ENCODE measurements at places on chromosomes 7 and 10. TPM values are rescaled to one million over a fixed set of nuclear protein-coding genes. Genes with fewer than 3 reads are reported as not detected.
A peak's percentile ranks its signal among the peaks of the same experiment; 100 is the strongest.

Gene MYL7
- total RNA-seq: not detected

Gene TMEM254
- total RNA-seq: 8.0 TPM

Gene WNT8B
- total RNA-seq: not detected

Gene SPDYE2B
- total RNA-seq: not detected

Gene EPO
- 0.59 TPM for total RNA-seq

Gene BMPER
- total RNA-seq: 3.6 TPM

- no peak for DNase-seq
These were observed 409.0 kb downstream of the CDC14C start for GRCh38 chr7:49333180-49333881.

- DNase-seq: no peak
These were observed 65.6 kb upstream of the PDGFA start for GRCh38 chr7:585229-585711.

DNA sequence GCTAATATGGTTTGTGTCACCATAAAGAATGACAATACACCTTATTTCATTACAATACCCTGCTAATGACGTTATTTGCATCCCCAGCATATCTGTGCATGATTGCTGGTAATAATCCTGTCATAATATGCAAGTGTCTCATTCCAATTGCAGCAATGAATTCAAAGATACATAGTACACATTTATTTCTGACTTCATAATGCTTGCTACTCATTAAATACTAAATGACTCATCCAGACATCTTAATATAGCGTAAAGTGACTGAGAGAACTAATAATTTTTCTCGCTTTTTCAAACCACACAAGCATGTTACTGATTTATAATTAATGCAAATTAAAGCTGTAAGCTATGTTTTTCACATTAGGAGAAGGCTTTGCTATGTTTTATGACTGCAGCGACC, 234.7 kb upstream of the MDFIC start:
- DNase-seq: no peak

DNA sequence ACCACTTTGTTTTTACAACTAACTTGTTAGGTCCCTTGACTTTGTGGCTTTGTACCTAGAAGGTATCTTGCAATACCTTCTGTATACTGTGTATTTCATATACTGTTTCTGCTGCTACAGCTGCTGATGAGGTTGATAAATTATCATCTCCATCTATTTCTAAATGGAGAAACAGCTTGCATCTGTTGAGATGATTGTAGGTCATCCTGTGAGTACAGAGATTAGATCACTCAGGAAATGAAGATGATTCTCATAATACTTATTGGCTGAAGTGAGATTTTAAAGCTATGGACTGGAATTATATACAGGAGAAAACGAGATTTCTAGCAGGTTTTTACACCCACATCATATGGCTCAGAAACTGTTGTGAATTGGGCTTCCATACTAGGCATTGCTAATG, 280.5 kb downstream of the KCND2 start:
- DNase-seq: no peak

GRCh38 chr7:143514995-143515735, 37.5 kb downstream of the TAS2R41 start:
- DNase-seq: no peak

GRCh38 chr7:47383072-47383471, 198.8 kb downstream of the TNS3 start:
- no peak for DNase-seq

DNA sequence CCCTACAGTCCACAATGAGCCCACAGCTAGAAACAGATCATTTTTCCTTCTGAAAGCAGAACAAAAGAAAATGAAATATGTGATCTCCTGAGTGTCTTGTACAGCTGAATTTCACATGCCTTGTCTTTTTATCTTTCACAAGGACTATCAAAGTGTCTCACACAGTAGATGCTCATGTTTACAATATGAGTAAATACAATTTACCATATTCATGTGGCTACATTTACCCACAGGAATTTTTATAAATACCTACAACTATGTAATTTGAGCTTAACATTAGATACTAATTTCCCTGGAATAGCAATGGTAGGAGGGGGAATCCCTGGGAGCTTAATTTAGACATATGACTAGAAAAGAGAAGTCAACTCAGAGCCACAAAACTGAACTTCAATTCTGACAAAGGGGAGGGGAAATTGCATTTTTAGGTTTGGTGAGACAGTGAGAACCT, 186.2 kb downstream of the MACC1 start:
- no peak for DNase-seq

DNA sequence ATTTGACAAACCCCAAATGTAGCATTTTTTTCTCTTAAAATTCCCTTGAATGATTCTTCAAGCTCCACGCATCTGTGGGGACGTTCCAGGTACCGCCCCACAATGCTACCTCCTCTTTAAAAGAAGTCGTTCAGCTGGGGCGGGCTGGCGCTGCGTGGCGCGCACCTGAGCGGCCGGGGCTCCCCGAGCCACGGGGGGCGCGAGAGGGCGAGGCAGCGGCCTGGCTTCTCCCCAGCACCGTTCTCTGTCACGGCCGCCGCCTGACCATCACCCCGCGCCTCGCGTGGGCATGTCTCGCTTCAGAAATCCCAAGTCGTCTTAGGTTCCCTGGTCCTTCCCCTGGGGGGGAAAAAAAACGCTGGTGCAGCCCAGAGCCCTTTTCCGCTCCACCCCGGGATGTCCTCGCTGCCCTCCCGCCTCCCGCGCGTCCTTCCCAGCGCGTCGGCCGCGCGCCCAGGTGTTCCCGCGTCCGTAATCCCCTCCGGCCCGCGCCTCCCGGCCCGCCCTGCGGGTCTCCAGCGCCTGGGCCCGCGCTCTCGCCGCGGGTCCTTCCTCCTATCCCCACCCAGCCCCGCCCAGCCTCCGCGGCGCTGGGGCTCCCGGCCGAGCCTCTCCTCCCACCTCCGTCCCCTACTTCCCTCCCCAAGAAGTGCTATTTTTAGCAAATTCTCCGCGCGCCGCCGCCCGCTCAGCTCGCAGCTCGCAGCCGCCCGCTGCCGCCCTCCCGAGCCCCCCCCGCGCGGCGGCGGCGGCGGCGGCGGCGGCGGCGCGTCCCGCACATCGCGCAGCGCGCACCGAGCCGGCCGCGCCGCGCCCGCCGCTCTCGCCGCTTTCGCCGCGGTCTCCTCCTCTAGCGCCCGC, 58.7 kb upstream of the PRPS1L1 start:
- no peak for DNase-seq

GRCh38 chr7:103879411-103879810, 110.0 kb downstream of the RELN start:
- no peak for DNase-seq

DNA sequence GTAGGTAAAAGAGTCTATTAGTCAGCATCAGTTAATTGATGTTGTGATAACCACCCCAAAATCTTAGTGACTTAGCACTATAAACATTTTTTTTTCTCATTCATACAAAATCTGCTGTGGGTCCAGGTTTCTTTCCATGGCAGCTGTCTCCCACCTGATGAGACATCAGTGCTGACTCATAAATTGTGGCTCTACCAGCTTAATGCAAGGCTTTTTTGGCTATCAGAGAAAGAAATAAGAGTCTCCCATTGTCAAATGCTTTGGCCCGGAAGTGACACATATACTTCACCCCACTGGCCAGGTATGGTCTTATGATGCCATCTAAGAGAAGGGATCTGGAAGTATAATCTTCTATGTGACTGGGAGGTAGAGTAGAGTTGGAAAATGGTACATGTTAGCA, 14.5 kb downstream of the DNAJB9 start:
- no peak for DNase-seq

DNA sequence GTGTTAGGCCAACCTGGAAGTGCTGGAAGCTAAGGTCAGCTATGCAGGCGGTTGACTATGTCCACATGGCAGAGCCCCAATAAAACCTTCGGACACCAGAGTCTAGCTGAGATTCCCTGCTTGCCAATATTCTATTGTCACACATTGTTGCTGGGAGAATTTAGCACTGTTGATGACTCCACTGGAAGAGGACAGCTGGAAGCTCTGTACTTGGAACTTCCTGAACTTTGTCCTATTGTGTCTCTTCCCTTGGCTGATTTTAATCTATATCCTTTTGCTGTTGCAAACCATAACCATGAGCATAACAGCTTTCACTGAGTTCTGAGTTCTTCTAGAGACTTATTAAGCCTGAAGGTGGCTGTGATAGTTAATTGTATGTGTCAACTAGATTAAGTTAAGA, 12.0 kb downstream of the XRCC2 start:
- DNase-seq: no peak

DNA sequence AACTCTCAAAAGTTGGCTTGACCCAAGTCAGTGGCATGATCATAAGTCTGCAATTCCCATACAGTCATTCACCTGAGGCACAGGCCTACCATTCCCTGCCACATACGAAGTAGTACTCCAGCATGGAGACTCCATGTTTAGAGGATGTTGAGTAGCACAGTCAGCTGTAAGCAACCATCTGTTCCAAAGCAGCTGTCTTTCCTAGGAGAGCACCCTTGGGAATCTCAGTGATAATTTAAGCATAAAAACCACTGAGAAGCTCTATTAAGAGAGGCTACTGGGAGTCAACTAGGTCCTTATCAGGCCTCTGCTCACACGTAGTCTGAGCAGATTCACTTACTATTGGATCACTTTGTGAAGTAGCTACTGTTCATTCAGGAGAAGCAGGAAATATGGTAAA, 61.6 kb upstream of the UNC5B start:
- no peak for DNase-seq

DNA sequence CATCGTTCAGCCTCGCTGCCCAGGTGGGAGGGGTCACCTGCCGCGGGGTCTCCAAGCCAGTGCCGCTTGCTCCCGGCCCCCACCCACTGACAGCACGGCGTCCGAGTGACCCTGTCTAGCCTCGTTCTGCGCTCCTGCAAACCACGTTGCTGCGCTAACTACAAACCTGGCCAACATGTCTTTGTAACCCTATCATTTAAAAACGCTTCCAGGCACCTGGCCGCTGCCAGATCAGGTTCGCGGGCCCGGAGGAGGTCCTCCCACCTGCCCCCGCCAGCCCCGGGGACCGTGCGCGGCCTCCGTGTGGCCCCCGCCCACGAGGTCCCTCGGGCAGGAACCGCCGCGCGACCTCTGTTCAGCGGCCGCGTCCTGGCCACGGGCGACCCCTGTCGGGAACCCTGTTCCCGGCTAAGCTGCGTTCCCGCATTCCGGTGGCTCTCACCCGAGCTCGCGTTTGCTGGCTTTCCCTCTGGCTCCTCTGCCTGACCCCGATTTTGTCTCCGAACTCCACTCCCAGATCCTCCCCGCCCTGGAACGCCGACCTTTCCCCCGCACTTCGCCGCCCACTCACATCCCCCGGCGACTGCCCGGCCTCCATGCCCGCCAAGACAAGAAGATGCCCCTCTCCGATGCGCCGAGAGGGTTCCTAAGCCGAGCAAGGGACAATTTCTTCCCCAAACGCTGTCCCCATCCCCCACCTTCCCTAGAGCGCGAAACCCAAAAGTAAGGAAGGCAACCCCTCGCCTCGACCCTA, 2.4 kb downstream of the SFMBT2 start:
- peak; percentile 48 for DNase-seq

GRCh38 chr10:117860823-117861222, 185.9 kb downstream of the RAB11FIP2 start:
- no peak for DNase-seq

DNA sequence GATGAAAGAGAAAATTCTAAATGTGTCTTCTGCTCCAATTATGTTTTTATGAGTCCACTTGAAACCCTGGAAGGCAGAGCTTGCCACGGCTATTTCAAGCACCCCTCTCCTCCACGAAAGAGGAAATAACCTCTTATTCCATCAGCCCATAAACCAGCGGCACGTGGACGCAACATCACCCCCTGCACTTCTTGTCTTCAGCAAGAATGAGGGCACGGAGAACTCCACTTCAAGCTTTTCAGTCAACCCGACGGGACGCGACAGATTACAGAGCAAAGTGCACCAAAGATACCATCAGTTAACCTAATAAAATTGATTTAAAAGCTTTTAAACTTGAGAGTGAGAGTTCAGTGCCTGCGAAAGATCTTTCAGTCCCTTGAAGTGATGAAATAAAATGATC, 406.3 kb downstream of the GALNT17 start:
- no peak for DNase-seq

GRCh38 chr10:11899067-11899876, 76.1 kb downstream of the PROSER2 start:
- no peak for DNase-seq

- no peak for DNase-seq
These were observed 191.5 kb downstream of the PHTF2 start for GRCh38 chr7:77989981-77990566.

DNA sequence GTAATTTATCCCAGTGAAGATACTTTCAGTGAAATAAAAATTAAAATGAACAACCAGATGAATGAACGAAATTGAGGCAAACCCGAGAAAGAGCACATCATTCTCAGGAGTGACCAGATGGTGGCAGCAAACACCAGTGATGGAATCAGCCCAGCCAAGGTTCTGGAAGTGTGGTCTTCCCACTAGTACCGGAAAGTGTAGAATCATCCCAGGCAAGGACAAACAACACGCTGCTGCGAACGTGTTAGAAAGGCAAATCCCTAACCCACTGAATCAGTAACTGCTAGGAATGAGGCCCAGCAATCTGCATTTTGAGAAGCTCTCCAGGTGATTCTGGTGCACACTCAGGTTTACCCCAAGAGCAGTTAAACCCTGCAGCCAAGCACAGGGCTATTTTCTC, 15.5 kb upstream of the SLC18A3 start:
- DNase-seq: no peak

- no peak for DNase-seq
These were observed 60.6 kb upstream of the LAMB1 start for GRCh38 chr7:108063520-108063933.

GRCh38 chr7:158649279-158649678, 55.3 kb downstream of the NCAPG2 start:
- DNase-seq: peak; percentile 60

DNA sequence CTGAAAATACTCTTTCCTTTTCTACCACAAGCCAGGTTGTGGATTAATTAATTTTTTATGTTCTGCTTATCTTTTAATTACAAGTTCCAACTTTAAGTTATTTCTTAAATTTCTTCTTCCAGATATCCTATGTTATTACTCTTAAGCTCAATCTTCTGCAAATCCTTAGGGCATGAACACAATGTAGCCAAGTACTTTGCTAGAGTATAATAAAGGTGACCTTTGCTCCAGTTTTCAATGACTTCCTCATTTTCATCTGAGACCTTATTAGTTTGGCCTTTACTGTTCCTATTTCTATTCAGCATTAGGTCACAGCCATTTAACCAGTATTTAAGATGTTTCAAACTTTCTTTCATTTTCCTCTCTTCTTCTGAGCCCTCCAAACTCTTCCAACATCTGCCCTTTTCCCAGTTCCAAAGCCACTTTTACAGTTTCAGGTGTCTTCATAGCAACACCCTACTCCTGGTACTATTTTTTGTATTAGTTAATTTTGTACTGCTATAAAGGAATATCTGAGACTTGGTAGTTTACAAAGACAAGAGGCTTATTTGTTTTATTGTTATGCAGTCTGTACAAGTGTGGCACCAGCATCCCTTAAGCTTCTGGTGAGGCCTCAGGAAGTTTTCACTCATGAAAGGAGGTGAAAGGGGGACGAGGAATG, 886.2 kb upstream of the GHITM start:
- no peak for DNase-seq

- DNase-seq: no peak
These were observed 414.7 kb upstream of the GHITM start for GRCh38 chr10:83724471-83725241.

DNA sequence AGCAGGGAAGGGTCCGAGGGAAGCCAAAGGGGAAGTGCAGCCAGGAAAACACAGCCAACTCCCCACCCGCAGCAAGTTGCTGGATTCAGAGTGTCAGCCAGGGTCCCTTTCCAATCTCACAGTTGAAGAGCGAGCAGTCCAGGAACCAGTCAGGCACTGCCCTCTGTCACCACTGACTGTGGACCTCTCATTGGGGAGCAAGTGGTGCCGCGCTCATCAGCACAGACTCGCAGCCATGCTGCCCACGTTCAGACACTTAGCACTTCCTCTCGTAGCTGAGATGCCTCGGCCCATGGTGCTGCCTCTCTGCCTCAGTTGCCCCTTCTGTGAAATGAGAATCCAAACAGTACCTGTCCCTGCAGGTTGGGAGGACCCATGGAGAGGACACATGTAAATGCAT, 123.6 kb upstream of the CHST15 start:
- DNase-seq: no peak
